Activated CD4-positive, alpha-beta memory T cell treated with anti-CD3 and anti-CD28 coated beads for 36 hours (primary cell): ENCODE measurements at places on chromosomes 2 and 18. TPM values are rescaled to one million over a fixed set of nuclear protein-coding genes. Genes with fewer than 3 reads are reported as not detected.

- H3K36me3 ChIP-seq, result no peaks in the 10 kb centered on the region
- H3K27ac ChIP-seq, result no peak overlapping the region
- no peak for DNase-seq
- no peaks in the 10 kb centered on the region for H3K4me1 ChIP-seq
- no peaks in the 10 kb centered on the region for H3K27me3 ChIP-seq
- no peak overlapping the region for H3K4me3 ChIP-seq
Measured at GRCh38 chr18:64398320-64398719, 249.4 kb upstream of the LINC00305 start.

GRCh38 chr2:66306483-66306882, 128.4 kb upstream of the MEIS1 start:
- no peaks in the 10 kb centered on the region for H3K36me3 ChIP-seq
- no peaks in the 10 kb centered on the region for H3K27me3 ChIP-seq
- H3K27ac ChIP-seq, result no peak overlapping the region
- no peaks in the 10 kb centered on the region for H3K4me1 ChIP-seq

DNA sequence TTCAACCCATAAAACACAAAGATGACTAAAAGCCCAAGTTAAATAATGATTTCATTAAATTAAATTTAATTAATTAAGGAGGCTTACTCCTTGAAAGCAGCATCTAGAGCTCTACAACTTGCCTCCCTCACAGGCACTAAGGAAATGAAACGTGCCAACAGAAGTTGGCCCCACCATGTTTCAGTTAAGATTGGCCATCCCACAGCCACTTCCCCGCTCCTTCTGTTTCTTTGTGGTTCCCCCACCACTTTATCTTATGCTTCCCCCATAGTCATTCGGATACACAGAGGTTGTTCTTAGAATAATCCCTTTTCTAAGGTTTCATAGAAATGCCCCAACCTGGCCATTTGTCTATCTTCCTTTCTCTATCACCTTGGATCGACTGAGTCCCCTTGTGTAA, 101.6 kb upstream of the RIOK3 start:
- H3K27ac ChIP-seq, result no peak overlapping the region
- peaks cover 41% of the 10 kb centered on the region for H3K36me3 ChIP-seq
- H3K4me3 ChIP-seq, result no peak overlapping the region
- no peak for DNase-seq
- H3K27me3 ChIP-seq, result no peaks in the 10 kb centered on the region

Gene AAMP
- total RNA-seq, result 60.8 TPM

GRCh38 chr2:104033399-104033798, 820.5 kb upstream of the POU3F3 start:
- H3K4me1 ChIP-seq, result no peaks in the 10 kb centered on the region
- H3K4me3 ChIP-seq, result no peak overlapping the region
- H3K27ac ChIP-seq, result no peak overlapping the region
- DNase-seq, result no peak
- H3K36me3 ChIP-seq, result no peaks in the 10 kb centered on the region

GRCh38 chr2:173673640-173674039, 291.5 kb downstream of the SP3 start:
- no peak overlapping the region for H3K27ac ChIP-seq
- H3K27me3 ChIP-seq, result peaks cover 13% of the 10 kb centered on the region
- no peaks in the 10 kb centered on the region for H3K4me1 ChIP-seq
- no peaks in the 10 kb centered on the region for H3K36me3 ChIP-seq

DNA sequence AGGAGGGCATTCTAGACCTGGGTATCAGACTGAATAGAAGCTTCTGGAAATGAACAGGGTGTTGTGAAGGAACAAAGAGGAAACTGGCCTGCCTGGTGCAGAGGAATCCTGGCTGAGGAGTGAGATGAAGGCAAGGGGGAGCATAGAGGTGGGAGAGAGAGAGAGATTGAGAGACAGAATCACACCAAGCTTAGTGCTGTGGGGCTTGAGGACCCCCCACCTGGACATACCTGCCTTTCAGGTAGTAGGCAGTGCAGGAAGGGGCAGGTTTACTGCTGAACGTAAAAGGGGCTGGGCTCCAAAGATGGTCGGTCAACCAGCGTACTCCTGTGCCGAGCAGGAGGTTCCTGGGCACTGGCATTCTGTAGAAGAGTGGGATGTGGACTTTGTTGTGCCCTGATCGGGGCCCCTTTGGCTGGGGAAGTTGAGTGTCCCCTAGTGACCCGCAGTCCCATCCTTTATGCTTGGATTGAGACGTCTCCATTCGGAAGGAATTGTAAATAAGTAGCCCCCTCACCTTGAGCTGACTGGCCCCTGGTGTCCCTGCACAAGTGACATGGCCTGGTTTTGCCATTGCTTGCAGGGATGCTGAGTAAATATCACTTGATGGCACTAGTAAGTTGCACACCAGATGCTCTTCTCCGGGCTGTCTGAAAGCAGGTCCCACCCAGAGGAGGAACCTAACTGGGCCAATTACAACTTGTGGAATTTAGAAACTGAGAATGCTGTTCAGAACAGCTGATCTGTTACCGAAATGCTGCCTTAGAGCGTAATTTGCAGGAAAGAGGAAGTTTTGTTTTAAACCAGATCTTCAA, 1.4 kb downstream of the UBE2F start:
- no peaks in the 10 kb centered on the region for H3K27me3 ChIP-seq
- H3K36me3 ChIP-seq, result no peaks in the 10 kb centered on the region
- peak; percentile 66 for DNase-seq

Gene HOXD9
- total RNA-seq, result not detected

DNA sequence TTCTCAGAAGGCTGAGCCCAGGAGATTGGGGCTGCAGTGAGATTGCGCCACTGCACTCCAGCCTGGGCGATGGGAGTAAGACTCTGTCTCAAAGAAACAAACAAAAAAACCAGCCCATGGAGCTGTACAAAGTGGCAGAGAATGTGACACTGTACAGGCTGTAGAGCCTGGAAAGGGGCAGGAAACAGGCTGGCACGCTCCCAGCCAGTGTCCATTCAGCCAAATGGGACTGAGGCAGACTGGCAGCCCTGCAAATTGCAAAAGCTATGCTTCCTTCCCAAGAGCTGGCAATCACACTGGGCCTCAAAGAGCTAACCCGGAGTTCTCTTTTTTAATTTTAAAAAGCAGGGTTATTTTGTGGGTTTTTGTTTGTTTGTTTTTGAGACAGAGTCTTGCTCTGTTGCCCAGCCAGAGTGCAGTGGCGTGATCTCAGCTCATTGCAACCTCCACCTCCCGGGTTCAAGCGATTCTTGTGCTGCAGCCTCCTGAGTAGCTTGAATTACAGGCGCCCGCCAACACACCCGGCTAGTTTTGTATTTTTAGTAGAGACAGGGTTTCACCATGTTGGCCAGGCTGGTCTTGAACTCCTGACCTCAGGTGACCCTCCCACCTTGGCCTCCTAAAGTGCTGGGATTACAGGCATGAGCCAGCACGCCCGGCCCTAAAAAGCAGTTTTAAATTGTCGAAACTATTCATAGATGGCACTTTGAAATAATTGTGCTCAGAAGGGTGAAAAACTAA, 42.8 kb downstream of the SCRN3 start:
- H3K27me3 ChIP-seq, result no peaks in the 10 kb centered on the region
- DNase-seq, result no peak
- no peaks in the 10 kb centered on the region for H3K4me1 ChIP-seq
- H3K36me3 ChIP-seq, result peaks cover 11% of the 10 kb centered on the region
- no peak overlapping the region for H3K27ac ChIP-seq

- no peak overlapping the region for H3K27ac ChIP-seq
- no peak overlapping the region for H3K4me3 ChIP-seq
- H3K4me1 ChIP-seq, result no peaks in the 10 kb centered on the region
- peaks cover 4% of the 10 kb centered on the region for H3K27me3 ChIP-seq
Measured at GRCh38 chr2:138707392-138708074, 72.7 kb downstream of the NXPH2 start.

DNA sequence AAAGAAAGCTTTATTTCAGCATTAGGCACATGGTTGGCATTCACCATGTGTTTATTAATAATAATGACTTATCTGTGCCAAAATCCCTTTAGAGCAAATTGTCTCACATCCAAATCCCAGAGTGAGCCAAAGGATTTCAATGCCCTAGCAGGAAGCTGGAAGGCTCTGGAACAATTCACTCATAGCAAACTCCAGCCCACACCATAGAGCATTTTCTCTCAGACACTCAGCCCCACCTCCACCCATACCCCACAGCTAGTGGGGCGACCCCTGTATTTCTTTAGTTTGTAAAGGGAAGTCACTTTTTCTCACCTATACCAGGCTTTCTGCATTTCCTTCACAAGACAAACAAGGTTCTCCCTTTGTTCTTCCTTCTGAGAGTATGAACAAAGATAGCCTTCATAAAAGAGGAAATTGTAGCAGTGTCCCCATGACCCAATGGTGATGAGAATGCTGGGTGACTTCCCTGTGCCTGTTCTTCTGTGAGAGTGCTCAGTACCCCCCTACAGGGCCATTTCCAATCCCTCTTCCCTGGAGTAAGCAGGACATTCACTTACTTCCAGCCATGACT, 100.1 kb upstream of the APCDD1 start:
- H3K4me3 ChIP-seq, result no peak overlapping the region
- DNase-seq, result no peak
- H3K36me3 ChIP-seq, result no peaks in the 10 kb centered on the region
- no peak overlapping the region for H3K27ac ChIP-seq
- H3K4me1 ChIP-seq, result no peaks in the 10 kb centered on the region

DNA sequence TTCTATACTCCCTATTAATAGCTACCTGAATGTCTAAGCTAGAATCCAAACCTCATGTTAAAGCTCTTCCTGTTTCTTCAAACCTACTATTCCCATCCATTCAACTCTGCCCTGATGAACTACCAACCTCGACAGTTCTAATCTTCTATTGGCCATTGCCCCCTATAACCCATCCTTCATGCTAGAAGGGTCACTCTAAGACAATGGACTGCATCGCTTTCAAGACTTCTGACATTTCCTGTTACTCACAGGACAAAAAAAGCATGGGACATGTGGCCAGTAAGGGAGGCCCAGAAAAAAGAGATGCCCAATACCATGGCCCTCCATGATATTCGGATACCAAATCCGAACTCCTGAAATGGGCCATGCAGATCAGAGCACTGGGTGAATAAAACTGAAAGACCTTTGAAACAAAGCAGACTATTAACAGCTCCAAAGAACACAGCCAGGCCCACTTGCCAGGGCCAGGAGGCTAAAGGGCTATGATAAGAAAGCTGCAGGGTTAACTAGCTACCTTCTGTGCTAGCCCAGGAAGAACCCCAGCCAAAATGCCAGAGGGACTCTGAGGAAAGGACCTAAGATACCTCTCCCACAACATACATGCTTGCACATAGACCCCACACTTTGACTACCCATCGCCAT, 4.5 kb downstream of the B4GALT6 start:
- no peak overlapping the region for H3K4me3 ChIP-seq
- H3K4me1 ChIP-seq, result peaks cover 18% of the 10 kb centered on the region
- no peak overlapping the region for H3K27ac ChIP-seq
- no peaks in the 10 kb centered on the region for H3K36me3 ChIP-seq
- peaks cover 37% of the 10 kb centered on the region for H3K27me3 ChIP-seq

Gene EGR4
- total RNA-seq, result 0.24 TPM

- DNase-seq, result no peak
- H3K4me3 ChIP-seq, result no peak overlapping the region
- H3K4me1 ChIP-seq, result peaks cover 35% of the 10 kb centered on the region
Measured at GRCh38 chr2:97868986-97869721, 126.6 kb downstream of the TMEM131 start.

- H3K4me1 ChIP-seq, result peaks cover 68% of the 10 kb centered on the region
- H3K27me3 ChIP-seq, result no peaks in the 10 kb centered on the region
- H3K4me3 ChIP-seq, result no peak overlapping the region
- DNase-seq, result peak; percentile 73
- H3K27ac ChIP-seq, result peak overlapping the region; percentile 78
Measured at GRCh38 chr2:157404363-157404762, 39.5 kb downstream of the CYTIP start.

- H3K27ac ChIP-seq, result no peak overlapping the region
- peaks cover 3% of the 10 kb centered on the region for H3K36me3 ChIP-seq
- no peak for DNase-seq
- peaks cover 39% of the 10 kb centered on the region for H3K27me3 ChIP-seq
- peaks cover 5% of the 10 kb centered on the region for H3K4me1 ChIP-seq
- no peak overlapping the region for H3K4me3 ChIP-seq
Measured at GRCh38 chr2:14631406-14632040, 994 bp upstream of the LRATD1 start.

DNA sequence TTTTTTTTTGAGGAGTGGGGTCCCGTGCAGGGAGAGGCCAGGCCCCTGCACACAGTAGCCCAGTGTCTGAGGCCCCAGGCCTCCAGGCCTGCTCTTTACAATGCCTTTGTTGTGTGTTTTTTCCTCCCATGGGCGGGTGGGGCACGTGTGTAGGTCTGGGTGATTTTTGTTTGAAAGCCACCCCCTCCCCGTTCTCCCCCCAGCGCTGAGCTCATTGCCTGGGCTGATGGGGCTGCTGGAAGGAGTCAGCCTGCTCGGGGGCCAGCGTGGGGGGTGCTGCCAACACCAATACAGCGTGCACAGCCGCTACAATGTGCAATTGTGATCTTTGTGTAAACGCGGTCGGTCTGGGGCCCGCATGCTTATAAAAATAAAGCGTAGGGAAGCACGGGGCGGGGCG, 142.7 kb downstream of the DYSF start:
- peaks cover 3% of the 10 kb centered on the region for H3K27me3 ChIP-seq
- no peak overlapping the region for H3K27ac ChIP-seq
- no peaks in the 10 kb centered on the region for H3K4me1 ChIP-seq
